ENCODE measurements at places on chromosomes 16 and 17.

DNA sequence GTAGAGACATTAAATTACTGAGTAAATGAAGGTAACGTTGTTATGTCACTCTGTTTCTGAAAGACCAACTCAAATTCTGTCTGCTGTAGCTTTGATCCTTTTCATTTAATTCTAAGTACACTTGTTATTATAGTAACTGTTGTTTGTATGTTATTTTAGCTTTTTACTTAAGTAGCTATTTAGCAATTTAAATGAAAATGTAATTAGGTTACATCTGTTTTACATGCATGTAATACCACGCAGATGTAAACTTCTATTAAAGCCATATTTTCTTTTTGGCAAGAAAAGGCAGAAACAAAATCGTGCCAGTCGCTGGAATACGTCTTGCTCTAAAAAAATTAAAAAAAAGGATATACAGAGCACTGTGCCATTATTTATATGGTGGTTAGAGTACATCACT, 282.8 kb downstream of the FTO start:
- DNase-seq = no peak

DNA sequence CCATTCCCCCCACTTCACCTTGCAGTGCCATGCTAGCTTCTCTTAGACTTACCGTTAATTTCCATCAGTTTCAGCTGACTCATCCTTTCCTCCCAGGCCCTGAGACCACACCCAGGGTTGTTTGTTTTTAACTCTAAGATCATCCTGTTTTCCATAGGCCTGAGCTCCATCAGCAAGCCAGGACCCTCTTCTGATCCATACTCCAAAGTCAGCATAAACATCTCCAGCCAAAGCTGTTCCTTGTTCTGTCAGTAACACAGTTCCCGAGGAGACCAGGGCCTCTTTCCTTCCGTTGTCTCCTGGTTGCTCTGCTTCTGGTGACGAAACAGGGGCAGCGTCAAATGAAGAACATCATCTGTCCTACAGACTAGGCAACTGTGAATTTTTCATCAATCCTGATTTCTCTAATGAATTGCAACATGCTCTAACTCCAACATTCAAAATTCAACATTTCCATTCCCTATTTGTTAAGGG, 83.8 kb upstream of the HNF1B start:
- DNase-seq = no peak

DNA sequence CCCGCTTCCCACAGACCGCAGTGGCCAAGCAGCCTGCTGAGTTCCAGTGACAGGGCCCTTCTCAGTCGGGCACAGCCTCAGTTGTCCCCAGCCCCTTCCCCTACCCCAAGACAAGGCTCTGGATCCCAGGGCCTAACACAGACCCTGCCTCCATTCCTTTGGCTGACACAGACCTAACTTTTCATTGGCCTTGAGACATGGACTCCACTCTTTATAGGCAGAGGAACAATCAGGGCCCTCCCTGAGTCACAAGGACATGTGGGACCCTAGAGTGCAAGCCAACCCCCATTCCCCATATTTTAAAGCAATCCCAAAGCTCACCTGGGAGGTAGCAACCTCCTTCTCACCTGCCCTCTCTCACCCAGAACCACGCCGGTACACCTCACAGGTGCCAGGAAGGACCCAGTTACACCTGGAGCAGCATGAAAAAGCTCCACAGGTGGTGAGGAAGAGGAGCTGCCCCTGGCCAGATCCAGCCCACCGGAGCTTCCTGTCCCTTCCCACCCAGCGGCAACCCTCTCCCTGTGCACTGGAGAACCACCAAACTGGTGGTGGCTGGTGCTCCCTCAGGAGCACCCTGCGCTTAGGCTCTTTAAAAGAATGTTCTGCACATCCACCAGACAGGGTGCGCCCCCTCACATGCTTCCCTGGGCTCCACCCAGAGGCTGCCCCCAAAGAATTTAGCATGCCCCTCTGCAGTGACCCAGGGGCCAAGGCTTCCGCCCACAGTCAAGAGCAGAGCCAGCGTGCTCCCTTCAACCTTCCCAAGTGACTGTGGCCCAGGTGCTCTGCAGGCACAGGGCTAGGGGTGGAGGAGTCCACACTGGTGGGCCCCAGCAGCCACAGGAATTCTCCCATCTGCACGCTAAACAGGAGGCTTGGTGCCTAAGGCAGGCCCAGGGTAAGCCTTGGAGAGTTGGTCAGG, 3.4 kb downstream of the MNT start:
- DNase-seq = no peak

GRCh38 chr17:3534881-3535252, 22.7 kb downstream of the TRPV3 start:
- DNase-seq = no peak

- no peak for DNase-seq
These were observed 25.7 kb downstream of the CHD9 start for GRCh38 chr16:53080345-53081031.

DNA sequence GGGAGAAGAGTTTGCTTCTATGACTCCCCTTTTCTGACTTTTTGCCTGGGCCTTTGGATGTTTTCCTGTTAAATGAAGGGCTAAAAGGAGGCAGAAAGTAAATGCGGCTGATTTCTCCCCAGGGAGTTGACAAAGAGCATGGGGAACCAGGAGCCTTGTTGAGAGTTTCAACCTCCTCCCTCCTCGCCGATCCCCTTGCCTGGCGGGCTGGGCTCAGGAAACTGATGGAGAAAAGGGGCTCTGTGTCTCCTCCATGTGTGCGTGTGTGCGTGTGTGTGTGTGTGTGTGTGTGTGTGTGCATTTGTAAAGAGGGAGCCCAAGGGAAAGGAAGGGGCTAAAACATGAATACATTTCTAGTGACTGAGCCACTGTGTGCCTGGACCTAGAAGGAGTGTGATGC, 94.5 kb downstream of the ZDHHC7 start:
- DNase-seq = no peak

- no peak for DNase-seq
These were observed 26.3 kb downstream of the VPS53 start for GRCh38 chr17:688100-688989.

GRCh38 chr16:22278441-22279230, 18.6 kb upstream of the POLR3E start:
- DNase-seq = no peak

- no peak for DNase-seq
These were observed 154.1 kb upstream of the SOX9 start for GRCh38 chr17:71966459-71967313.

GRCh38 chr17:58960068-58960467, 146.6 kb downstream of the TRIM37 start:
- no peak for DNase-seq

GRCh38 chr16:55125818-55126385, 195.2 kb downstream of the IRX5 start:
- no peak for DNase-seq

DNA sequence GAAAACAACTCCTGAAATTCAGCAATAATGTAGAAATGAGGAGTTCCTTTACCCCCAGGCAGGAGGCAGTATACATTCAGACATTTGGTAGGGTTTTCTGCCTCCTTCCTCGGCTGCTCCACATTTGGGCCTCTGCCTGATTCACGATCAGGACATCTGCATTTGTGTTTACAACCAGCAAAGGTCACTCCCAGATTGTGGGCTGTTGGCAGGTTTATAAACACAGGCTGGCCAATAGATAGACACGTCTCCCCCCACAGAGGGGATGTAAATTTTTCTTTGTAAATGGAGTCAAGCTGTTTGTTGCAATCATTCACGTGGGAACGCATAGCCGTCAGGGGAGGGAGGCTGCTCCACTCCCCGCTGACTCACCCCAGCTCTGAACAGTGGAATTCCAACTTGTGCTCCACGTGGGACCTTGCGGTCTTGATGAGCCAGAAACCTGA, 252.1 kb upstream of the N4BP1 start:
- DNase-seq = no peak

DNA sequence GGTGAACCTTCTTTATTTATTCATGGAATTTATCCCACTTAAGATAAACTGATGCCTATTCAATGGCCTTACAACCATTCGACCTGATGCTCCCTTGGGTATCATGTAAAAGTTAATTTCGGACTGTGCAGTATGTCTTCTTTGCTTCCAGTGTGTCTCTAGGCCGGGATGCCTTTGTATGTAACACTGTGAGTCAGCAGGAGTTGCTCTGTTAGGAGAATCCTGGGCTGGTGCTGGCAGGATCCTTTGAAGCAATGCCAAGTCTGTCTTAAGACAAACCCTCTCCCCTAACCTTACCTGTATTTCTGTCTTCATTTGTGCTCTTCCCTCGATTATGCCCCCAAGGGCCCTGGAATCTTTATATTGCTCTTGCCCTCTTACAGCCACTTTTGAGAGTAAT, 37.9 kb upstream of the ABCA8 start:
- no peak for DNase-seq
